ENCODE measurements at places on chromosomes 6 and 20.

DNA sequence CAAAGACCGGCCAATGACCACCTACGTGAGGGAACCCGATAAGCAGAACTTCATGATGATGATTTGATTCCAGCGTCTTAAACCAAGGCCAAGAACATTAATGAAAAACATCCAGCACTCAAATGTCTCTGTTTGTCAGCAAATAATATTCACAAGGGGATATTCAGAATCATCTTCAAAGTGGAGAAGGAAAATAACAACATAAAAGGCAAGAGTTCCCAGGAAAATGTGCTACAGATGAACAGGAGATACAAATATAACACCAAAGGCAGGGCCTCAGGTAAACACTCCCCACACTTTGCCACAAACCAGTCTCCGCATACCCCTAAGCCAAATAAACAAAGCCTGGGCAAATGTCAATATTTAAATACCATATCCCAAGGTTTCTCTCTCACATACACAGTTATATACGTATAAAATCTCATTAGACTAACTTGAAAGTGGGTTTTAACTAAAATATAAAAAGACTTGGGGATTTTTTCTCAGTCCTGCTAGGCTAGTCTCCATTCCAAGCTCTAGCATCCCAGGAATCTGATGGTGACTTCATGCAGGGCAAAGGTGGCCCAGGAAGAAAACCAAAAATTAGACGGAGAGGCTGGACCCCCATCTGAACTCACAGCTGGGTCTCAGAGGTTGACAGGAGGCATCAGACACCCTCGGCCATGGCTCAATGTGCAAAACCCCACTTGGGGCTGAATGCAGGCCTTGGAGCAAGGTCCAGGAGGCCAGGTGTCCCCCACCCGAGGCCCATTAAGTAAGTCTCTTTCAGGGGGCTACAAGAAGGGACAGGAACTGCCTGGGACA lies 32.1 kb downstream of the TRAM2 start:
- no peak for DNase-seq

- DNase-seq: no peak
Measured at GRCh38 chr6:149855741-149856140, 8.4 kb downstream of the LRP11 start.

DNA sequence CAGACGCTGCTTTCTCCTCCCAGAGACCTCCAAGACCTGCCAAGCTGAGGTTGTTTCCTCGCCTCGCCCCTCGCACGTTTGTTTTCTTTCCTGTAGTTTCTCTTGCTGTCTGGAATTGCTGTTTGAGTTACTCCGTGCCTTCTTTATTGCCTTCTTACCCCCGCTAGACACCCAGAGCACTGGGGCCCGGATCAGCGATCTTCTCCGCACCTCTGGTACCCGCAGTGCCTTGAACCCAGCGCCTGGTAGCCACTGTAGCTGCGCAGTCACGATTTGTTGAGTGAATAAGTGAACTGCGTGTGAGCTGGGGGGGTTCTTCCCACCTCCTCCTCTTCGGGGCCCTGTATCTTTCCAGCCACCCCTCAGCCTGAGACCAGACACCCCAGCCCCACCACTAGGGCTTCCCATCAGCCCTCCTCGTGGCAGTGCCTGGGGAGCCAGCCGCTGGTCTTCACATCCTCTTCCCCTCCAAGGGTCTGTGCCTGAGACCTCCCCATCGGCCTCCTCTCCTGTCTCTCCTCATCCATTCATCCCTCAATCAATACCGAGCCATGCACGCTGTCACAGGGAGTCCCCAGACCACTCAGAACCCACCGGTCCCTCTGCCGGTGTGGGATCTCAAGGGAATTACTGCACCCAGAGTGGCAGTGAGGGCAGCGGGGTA lies 849 bp upstream of the BMP7 start:
- DNase-seq: no peak

GRCh38 chr6:90859612-90860011 lies 272.7 kb upstream of the MAP3K7 start:
- no peak for DNase-seq

- no peak for DNase-seq
Measured at GRCh38 chr6:69362209-69362608, 434.6 kb downstream of the LMBRD1 start.

Data from iPS DF 19.7 (cell line).